CD8-positive, alpha-beta memory T cell (primary cell): ENCODE measurements at places on chromosomes 13 and 19. TPM values are rescaled to one million over a fixed set of nuclear protein-coding genes. Genes with fewer than 3 reads are reported as not detected.

The CYP4F12 gene
- 0.93 TPM for total RNA-seq

The ATP4A gene
- not detected for total RNA-seq

- no peak overlapping the region for H3K27ac ChIP-seq
- H3K4me1 ChIP-seq, result no peaks in the 10 kb centered on the region
- no peak overlapping the region for H3K4me3 ChIP-seq
- no peaks in the 10 kb centered on the region for H3K36me3 ChIP-seq
- no peaks in the 10 kb centered on the region for H3K27me3 ChIP-seq
Observed at GRCh38 chr13:30859326-30859725, 46.7 kb upstream of the MEDAG start.

The TMED1 gene
- 16.6 TPM for total RNA-seq

The ZNF30 gene
- 6.4 TPM for total RNA-seq

The ZNF625 gene
- total RNA-seq, result 3.8 TPM

- DNase-seq, result no peak
- H3K27ac ChIP-seq, result no peak overlapping the region
- peaks cover 5% of the 10 kb centered on the region for H3K4me1 ChIP-seq
- H3K36me3 ChIP-seq, result peaks cover 24% of the 10 kb centered on the region
Observed at GRCh38 chr19:49462492-49462891, 9.5 kb downstream of the ALDH16A1 start.
